Calu3 (cell line): ENCODE measurements at places on chromosomes 6 and 20. TPM values are rescaled to one million over a fixed set of nuclear protein-coding genes. Genes with fewer than 3 reads are reported as not detected.

- H3K4me3 ChIP-seq, result no peak overlapping the region
- H3K27ac ChIP-seq, result no peak overlapping the region
- DNase-seq, result no peak
- H3K36me3 ChIP-seq, result peaks cover 18% of the 10 kb centered on the region
- H3K27me3 ChIP-seq, result no peaks in the 10 kb centered on the region
Measured at GRCh38 chr6:142376115-142376514, 74.3 kb downstream of the ADGRG6 start.

- no peak overlapping the region for H3K27ac ChIP-seq
- DNase-seq, result no peak
- H3K36me3 ChIP-seq, result no peaks in the 10 kb centered on the region
- peaks cover 85% of the 10 kb centered on the region for H3K27me3 ChIP-seq
Measured at GRCh38 chr6:39348740-39349139, 26.2 kb upstream of the KCNK16 start.

- no peak for DNase-seq
- H3K27me3 ChIP-seq, result no peaks in the 10 kb centered on the region
- H3K4me3 ChIP-seq, result no peak overlapping the region
Measured at GRCh38 chr6:109503327-109504224, 20.6 kb upstream of the ZBTB24 start.

The CLDN20 gene
- not detected in 2 replicates for total RNA-seq

The FRMD1 gene
- not detected in 2 replicates for total RNA-seq

The POM121L2 gene
- total RNA-seq, result not detected in 2 replicates

The TINAG gene
- 12.6 and 17.4 TPM in 2 replicates for total RNA-seq
